ENCODE measurements at places on chromosomes 2 and 18. TPM values are rescaled to one million over a fixed set of nuclear protein-coding genes. Genes with fewer than 3 reads are reported as not detected.

GRCh38 chr2:147641651-147642050, 203.2 kb upstream of the ACVR2A start:
- no peak for DNase-seq

DNA sequence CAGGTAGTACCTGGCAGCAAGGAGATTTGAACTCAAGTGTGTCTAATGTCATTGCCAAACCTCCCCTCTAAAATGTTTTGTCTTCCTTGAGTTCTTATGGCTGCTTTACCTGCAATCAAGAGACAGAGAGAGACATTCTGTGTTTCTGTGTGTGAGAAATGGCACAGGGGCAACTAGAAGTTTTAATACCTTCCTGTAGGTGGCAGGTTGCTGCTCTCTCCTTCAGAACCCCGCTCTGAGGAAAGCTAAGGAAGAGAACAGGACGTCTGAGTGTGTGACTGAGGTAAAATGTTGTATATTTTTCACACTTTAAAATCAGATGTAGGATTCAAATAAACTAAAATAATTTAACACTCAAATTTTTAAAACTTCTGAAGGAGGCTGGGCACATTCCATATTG, 19.2 kb downstream of the DTNA start:
- DNase-seq = peak; percentile 42

GRCh38 chr2:110101901-110102803, 13.5 kb downstream of the MALL start:
- DNase-seq = no peak

DNA sequence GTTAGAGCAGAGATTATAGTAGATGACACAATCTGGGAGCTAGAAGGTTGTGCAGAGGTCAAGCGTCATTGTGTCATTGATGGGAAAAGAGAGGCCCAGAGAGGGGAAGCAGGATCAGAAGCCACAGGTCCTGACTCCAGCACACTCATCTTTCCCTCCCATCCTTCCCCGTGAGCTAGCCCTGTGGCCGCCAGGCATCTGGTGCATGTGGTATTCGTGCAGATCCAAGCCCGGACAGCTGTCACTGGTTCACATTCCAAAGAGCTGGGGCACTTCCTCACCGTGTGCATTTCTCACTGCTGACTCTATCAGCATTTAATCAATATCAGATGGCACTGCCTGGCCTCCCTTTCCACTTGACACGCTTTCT, 94.1 kb upstream of the THOC1 start:
- no peak for DNase-seq

DNA sequence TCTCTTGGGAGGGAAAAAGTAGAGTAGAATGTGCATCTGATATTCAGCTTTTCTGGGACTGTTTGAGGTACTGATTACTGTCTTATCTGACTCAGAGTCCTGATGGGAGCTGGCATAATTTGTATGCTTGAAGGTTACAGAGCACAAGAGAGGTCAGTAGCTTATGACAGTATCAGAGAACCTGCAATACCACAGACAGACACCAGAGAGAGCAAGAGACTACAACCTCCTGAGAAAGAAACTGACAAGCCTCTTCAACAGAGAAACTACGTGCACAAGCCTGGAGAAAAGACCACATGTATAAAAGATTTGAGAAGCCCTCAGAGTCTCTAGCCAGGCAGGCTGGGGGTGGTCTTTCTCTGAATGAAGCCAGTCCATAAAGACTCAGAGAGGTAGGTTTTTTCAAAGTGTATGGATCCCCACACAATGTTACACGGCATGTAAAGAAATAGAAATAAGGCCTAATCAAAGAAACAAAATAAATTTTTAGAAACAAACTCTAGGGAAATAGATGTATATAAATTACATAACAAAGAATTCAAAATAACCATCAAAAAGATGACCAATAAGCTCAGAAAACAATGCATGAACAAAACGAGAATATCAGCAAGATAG, 568.3 kb downstream of the LRRTM4 start:
- peak; percentile 45 for DNase-seq

DNA sequence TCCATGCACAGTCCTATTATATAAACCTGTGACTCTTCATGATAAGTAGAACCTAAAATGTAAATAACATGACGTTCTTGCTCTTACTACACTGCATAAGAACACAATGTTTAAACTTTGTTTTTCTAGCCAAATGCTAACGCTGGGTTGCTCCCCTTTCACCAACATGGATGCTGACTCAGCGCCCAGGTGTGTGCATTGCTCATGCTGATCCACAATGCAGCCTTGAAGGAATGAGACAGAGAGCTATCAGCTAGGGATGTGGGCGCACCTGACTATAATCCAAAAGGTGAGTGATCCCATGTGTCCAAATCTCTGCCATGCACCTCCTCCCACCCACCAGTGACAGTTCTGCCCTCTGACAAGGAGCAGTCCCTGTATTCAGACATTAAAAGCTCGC, 235.0 kb downstream of the IRS1 start:
- peak; percentile 98 for DNase-seq

DNA sequence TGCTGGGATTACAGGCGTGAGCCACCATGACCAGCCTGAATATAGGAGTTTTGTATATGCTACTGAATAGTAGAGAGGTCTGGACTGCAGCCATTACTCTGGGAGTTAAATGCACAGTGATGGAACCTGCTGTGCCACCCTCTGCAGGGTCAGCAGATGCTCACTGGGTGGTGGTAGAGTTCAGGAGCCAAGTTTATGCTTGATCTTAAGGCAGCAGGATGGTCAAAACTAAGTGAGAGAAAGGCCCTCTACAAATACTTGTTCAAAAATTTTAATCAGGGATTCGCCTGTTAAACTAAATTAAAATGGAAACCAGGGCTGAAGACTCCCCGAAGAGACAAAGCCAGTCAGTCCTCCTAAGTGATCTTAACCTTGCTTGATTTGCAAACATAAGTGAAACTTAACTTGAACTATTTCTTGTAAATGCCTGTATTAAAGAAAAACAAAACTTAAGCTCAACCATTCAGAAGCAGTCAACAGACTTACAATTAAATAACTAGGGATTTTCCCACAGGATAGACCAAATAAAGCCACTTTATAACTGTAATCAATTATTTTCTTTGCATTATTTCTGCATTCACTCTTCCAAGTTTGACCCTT, 4.2 kb upstream of the WDFY1 start:
- no peak for DNase-seq

DNA sequence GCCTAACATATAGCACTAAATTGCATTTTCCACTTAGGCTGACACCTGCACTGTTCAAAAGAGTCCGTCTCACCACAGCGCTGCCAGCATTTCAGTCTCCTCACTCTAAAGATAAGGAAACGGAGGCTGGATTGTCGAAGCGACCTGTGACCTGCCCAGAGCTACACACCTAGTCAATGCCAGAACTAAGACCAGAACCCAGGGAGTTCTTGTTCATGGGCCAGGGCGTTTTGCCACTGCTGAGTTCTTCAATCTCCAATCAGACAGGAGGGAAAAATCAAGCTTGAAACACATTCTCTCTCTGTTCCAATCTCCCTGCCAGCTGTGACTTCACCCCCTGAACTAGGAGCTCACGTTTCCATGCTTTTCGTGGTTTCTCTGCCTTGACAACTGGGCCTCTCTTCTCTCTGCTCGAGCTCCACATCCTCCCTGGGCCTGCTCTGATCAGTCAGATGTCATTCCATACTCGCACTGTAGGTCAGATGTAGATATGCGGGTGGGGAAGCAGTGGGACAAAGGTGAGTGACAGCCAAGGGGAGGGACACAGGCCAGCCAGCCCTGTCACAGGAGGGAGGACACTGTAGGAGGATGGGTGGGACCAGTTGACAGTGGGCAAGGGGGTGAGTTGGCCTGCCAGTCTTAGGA, 221.1 kb upstream of the SMAD2 start:
- DNase-seq = no peak

DNA sequence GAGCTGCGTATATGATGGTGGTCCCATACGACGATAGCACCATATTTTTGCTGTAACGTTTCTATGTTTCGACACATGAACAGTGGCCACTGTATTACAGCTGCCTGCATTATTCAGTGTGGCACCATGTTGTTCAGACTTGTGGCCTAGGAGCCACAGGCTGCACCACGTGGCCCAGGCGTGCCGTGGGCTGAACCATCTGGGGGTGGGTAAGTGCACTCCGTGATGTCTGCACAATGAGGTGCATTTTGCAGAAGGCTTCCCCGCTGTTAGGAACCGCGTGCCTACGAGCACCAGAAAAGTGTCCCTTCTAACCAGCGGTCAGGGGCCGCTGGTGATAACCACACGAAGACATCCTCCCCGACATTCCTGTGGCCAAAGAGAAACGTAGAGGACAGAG, 433.7 kb upstream of the MYT1L start:
- DNase-seq = no peak

GRCh38 chr2:22890132-22890531, 494.8 kb upstream of the KLHL29 start:
- DNase-seq = no peak

- no peak for DNase-seq
These were observed 10.7 kb downstream of the RBBP8 start for GRCh38 chr18:22943847-22944246.

DNA sequence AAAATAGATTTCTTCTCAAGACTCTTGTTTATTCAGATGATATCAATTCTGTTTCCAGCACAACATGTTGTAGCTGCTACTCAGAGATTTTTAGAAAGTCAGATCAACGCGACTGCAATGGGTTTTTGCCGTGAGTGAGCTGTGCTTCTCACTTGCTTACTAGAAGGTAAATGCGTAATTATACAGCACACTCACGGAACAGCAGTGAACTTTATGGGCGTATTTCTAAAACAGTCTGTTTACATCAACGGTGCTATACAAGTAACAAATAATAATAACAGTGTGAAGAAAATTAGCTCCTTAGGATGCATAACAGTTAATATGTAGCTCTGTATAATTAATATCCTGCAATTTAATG, 533.6 kb downstream of the RNF144A start:
- no peak for DNase-seq

EGR4 gene
- not detected for total RNA-seq

MATN3 gene
- total RNA-seq = 4.3 TPM

NYAP2 gene
- not detected for total RNA-seq

MAP3K19 gene
- not detected for total RNA-seq

RGPD4 gene
- total RNA-seq = not detected

KIAA2012 gene
- not detected for total RNA-seq

CAD gene
- 50.5 TPM for total RNA-seq

Data from foreskin keratinocyte (primary cell).